ENCODE measurements at places on chromosomes 6 and 20.

DNA sequence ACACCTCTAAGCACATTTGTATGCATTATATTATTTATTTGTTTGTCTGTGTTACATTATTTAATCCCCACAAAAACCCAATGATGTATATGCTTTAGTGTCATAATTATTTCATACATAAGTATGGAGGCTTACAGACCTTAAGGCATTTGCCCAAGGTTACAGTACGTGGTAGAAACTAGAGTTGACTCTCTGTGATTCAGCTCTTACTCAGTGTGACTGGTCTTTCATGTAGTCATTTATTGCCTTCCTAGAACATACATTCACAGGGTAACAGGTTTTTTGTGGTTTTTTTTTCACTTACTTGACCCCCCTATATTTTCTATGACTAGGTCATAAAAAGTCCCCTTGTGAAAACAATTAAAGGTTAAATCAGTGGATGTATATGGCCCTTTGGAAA, 566.8 kb downstream of the TFAP2A start:
- DNase-seq: no peak

DNA sequence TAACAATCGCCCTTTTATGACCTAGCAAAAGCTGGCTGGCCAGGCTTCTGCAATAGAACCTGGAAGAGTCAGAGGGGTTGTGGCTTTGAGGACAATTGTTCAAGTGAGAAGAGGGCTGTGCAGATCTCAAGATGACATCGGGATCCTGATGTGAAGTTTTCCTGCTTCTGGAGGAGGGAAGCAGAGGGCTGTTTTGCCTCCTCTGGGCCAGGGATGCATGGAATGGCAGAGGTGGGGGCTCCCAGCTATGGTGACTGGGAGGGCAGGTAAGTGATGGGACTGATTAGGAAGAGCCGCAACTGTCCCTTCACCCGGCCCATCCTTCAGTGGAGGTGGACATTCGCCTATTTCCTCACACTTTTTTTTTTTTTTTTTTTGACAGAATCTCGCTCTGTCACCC, 43.4 kb upstream of the BLCAP start:
- DNase-seq: no peak

GRCh38 chr6:131048933-131049515, 14.0 kb downstream of the EPB41L2 start:
- no peak for DNase-seq

GRCh38 chr20:44388466-44389023, 33.0 kb downstream of the HNF4A start:
- peak; percentile 62 for DNase-seq

- DNase-seq: no peak
These were observed 19.6 kb downstream of the RTN4IP1 start for GRCh38 chr6:106609699-106610098.

DNA sequence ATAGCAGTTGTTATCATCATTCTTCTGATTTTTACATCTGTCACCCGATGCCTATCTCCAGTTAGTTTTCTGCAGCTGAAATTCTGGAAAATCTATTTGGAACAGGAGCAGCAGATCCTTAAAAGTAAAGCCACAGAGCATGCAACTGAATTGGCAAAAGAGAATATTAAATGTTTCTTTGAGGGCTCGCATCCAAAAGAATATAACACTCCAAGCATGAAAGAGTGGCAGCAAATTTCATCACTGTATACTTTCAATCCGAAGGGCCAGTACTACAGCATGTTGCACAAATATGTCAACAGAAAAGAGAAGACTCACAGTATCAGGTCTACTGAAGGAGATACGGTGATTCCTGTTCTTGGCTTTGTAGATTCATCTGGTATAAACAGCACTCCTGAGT, 2.1 kb downstream of the CALHM6 start:
- no peak for DNase-seq

DNA sequence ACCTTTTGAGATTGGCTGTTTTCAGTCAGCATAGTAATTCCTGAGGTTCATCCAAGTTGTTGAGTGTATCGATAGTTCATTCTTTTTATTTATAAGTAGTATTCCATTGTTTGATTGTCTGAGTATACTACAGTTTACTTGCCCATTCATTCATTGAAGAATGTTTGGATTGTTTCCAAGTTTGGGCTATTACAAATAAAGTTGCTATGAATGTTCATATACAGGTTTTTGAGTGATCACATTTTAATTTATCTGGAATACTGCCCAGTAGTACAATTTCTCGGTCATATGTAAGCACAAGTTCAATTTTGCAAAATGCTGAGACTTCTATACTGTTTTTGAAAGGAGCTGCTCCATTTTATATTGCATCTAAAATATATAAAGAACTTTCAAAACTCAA, 14.2 kb upstream of the EPHA7 start:
- no peak for DNase-seq

- DNase-seq: no peak
These were observed 2.0 kb downstream of the SEMG2 start for GRCh38 chr20:45223136-45223535.

DNA sequence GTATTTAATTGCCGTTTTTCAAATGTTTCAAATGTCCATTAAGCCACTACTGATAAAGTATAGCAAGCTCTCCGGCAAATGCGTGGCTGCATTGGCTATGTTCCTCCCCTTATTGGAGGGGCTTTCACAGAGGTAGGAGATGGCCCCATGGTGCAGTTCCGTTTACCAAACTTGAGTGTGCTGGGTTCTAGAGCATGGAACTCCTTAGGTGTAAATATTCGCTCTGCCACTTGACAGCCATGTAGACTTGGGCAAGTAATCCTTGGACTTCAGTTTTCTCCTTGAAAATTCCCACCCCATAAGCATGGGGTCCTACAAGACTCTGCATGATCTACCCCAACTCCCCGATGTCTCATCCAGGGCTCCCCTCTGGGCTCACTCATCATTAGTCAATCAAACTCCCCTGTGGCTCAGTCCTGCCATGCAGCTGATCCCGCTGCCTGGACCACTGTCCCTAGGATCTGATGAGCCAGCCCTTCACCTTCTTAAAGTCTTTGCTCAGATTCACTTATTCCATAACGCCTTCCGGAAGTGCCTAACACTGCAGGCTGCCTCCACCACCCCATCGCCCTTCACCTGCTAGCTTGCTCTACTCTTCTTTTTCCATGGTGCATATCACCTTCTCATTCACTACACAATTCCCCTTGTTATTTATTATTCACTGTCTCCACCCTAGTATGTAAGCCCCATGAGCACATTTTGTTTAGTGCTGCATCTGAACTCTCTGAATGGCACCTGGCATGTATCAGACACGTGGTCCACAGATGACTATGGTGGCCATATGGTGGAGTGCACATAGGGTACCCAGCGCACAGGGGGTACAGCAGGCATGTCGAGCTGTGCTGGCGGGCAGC, 18.8 kb downstream of the PRR18 start:
- DNase-seq: no peak

GRCh38 chr20:32052090-32052777, at the start of gene HCK:
HCK (plus strand) TSS chr20:32052242.
- no peak for DNase-seq

DNA sequence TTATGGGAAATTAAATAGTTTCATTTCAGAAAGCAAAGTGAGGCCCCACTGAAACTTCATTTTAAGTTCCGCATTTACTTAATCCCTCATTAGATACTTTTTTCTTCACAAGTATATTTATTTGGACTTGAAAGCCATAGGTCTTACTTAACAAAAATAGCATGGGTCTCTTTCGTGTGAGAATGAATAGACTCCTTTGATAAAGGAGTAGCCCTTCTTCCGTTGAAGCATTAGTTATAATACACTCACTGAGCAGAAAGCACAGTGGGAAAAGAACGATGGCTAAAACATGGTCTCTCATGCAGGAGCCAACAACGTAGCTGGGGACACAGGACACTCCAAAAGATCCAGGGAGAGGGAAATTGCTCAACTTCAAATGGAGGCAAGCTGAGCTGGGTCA, 130.4 kb downstream of the SLC23A2 start:
- DNase-seq: no peak

- DNase-seq: no peak
These were observed at the start of gene SCAF8 for GRCh38 chr6:154733183-154733625. SCAF8 (plus strand) TSS chr6:154733416; CDS start chr6:154733901, 485 bp downstream.

DNA sequence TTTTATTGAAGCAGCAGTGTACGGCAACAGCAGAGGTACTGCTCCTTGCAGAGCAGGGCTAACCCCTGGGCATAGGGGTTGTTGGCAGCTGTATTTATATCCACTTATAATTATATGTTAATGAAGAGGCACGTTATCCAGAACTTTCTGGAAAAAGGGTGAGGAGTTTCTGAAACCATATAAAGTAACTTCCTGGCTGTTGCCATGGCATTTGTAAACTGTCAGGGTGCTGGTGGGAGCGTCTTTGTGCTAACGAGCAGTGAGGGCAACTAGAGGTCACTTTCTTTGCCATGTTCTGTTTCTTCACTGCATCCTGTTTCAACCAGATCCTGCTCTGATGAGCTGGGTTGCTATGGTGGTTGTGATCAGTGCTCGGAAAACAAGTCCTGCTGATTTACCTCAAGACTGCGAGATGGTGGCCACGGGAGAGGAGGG, 11.1 kb upstream of the ARFGEF2 start:
- DNase-seq: no peak

DNA sequence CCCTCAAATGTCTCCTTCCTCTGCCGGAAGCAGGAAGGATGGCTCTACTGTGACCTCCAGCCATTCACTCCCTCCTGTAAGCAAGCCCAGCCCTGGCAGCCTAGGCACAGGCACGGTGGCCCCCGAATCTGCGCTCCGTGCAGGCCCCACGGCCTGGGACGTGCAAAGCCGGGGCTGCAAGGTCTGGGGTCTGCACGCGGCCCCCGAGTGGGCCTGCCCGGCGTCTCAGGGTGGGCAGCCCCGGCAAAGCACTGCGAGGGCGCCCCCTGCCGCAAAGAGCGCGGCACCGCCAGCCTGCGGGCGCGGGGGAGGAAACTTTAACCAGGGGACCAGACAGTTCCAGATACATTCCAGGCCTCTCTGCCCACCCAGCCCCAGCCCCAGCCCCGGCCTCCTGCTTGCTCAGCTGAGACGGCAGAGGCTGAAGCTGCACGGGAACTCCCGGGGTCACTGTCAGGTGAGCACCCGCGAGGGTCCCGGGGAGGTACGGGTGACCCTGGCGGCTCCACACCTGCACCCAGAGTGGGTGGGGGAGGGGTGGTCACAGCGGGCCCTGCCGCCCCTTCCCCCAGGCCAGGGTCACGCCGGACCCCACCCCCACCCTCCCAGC, 98.8 kb downstream of the ASXL1 start:
- DNase-seq: no peak

DNA sequence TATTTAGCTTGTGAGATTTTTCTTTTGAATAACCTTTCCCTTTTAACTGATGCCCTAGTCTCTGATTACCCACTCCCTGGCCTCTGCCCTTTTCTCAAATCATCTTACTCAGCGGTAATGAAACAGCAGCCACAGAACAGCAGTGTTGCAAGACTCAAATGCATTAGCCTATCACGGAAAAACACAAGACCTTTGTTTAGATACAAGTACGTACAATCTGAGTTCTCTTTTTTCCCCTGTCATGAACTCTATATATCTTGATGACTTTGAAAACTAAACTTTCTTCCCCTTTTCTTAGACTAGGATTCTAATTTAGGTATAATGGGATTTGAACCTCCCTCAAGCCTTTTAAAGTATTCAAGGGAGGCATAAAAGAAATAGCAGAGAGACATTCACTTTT, 1034.9 kb downstream of the EYS start:
- DNase-seq: no peak

- DNase-seq: peak; percentile 69
These were observed 21.3 kb downstream of the TTPAL start for GRCh38 chr20:44496976-44497375.

GRCh38 chr6:143901885-143902750, 37.8 kb downstream of the ZC2HC1B start:
- DNase-seq: no peak

- no peak for DNase-seq
These were observed 136.7 kb downstream of the AIG1 start for GRCh38 chr6:143197377-143197776.

DNA sequence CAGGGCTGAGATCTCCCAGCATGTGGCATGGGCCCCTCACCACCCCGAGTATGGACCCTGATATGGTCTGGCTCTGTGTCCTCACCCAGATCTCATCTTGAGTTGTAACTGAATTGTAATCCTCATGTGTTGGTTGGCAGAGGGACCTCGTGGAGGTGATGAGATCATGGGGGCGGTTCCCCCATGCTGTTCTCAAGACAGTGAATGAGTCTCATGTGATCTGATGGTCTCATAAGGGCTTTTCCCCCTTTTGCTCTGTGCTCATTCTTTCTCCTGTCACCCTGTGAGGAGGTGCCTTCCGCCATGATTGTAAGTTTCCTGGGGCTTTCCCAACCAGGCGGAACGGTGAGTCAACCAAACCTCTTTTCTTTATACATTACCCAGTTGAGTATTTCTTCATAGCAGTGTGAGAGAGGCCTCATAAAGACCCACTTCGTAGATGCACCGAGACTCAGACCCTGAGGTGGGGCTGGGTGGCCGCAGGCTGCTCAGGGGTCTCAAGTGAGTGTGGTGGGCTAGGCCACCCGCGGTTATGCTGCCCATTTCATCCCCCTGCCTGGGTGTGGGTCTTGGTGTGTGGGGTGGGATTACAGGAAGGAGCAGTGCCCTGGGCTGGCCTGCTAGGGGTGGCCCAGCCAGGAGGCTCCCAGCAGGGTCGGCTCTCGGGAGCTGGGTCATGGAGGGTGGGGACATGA, 26.2 kb upstream of the GATA5 start:
- DNase-seq: peak; percentile 35

- DNase-seq: no peak
These were observed 618.4 kb downstream of the FRK start for GRCh38 chr6:115442323-115442722.

GRCh38 chr6:32885698-32886286, 31.8 kb downstream of the PSMB9 start:
- DNase-seq: no peak

DNA sequence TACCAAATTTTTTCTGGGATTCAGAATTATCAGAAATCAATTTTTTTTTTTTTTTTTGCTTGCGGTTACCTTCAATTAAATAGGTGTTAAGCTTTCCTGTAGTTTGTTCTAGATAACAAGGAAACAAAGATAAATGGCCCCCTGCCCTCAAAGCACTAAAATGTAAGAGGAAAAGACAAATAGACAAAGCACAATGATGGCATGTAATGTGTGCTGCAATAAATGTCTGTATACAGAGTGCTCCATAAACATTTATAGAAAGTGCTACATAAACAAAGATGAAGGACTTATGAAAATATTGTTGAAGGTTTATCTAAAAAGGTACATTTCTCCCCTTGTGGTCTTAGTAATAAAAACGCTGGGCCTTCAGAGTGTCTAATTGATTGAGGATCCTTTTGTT, 384.6 kb downstream of the PKHD1 start:
- DNase-seq: no peak

- no peak for DNase-seq
These were observed 49.0 kb upstream of the RNF24 start for GRCh38 chr20:4064144-4064909.

DNA sequence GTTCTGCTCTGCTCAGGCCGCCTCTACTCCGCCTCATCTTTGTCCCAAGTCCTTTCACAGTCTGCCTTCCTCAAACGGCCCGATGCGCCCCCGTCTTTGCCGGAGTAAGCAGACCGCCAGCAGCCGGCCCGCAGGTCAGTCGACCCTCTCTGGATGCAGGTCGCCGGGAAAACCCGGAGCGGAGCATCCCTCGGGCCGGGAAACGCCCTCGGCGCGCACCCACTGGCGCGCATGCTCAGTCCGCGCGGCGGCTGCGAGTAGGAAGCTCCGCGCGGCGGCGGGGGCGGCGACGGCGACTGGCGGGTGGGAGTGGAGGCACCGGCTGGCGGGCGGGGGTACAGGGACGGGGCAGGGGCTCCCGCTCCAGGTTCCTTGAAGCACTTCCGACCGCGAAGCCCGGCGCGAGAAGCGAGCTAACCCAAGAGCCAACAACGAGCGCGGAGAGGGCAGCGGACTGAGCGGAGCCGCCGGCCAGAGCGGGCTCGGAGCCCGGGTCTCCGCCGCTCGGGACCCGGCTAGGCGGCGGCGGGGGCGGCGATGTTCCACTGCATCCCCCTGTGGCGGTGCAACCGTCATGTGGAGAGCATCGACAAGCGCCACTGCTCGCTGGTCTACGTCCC, at the start of gene LRRC1:
Gene LRRC1, plus strand, starts transcription at position 286 of the 620 bp plus-strand sequence. Its CDS starts 252 bp downstream, at position 538.
- peak; percentile 58 for DNase-seq

All from Panc1 (cell line).